ENCODE measurements at places on chromosomes 2 and 18.
A peak's percentile ranks its signal among the peaks of the same experiment; 100 is the strongest.

- no peak for DNase-seq
Observed at GRCh38 chr18:2337552-2338141, 233.7 kb downstream of the METTL4 start.

- DNase-seq, result no peak
Observed at GRCh38 chr2:202910698-202911097, 775 bp downstream of the WDR12 start.

DNA sequence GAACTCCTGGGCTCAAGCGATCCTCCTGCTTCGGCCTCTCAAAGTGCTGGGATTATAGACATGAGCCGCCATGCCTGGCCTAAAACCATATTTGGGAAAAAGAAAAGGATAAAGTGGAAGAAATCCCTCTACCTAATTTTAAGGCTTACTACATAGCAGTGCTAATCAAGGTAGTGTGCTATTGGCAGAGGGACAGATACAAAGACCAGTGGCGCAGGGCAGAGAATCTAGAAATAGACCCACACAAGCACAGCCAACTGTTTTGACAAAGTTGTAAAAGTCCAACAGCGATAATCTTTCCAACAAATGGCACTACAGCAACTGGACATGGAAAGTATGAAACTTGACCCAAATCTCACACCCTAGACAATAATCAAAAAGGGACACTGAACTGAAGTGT, 138.4 kb downstream of the TFCP2L1 start:
- no peak for DNase-seq

- no peak for DNase-seq
Observed at GRCh38 chr2:46268196-46268595, 29.0 kb upstream of the EPAS1 start.

DNA sequence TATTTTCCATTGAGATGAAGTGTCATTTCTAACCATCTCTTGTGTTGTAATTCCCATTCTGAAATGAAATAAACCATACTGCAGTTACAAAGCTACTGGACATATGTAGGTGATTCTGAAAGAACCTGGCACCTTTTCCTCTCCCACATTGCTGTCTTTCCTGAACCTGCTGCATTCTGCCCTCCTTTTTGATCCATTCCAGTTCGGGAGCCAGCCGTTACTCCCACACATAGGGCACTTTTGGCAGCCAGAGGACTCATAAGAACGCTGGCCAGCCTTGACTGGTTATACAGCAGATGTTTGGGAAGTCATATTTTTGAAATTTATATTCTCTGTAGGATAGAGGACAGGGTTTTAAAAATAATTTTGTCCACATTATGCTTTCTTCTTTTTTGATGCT, 369.8 kb upstream of the CDH7 start:
- DNase-seq, result no peak

DNA sequence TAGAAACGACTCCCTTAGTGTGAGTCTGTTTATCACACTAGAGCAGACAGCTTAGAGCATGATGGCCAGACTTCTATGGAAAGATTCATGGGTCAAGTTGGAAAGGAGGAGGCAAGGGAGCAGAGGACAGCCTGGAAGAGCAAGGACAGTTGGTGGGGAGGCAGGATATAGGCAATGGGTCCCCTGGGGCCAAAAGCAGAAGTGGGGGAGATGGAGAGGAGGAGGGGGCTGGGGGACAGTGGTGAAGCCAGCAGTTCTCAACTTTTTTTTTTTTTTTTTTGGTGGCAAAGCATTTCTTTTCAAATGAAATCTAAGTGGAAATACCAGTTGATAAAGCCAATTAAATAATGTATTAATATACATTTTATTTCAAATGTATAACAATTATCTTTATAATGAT, 197.9 kb downstream of the HRH4 start:
- DNase-seq, result no peak

DNA sequence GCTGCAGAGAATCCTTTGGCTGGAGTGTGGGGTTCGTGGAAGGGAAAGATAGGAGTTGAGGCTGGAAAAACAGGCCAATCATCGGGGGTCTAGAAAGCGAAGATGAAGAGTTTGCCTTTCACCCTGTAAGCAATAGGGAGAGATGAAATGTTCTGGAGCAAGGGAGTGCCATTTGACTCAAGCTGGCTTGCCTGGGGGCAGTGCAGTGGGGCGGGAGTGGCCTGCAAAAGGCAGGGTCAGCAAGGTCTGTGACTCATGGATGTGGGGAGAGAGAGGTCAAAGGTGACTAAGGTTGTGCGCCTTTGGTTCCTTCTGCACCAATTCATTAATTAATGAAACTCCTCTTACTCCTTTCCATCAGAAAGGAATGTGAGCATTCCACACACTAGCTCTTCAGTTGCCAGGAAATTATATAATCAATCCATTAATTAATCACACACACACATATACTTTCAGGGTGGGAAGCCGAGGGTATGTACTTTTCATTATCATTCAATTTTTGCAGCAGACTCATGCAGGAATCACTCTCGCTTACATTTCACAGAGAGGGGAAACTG, 227.6 kb downstream of the MYCN start:
- no peak for DNase-seq

DNA sequence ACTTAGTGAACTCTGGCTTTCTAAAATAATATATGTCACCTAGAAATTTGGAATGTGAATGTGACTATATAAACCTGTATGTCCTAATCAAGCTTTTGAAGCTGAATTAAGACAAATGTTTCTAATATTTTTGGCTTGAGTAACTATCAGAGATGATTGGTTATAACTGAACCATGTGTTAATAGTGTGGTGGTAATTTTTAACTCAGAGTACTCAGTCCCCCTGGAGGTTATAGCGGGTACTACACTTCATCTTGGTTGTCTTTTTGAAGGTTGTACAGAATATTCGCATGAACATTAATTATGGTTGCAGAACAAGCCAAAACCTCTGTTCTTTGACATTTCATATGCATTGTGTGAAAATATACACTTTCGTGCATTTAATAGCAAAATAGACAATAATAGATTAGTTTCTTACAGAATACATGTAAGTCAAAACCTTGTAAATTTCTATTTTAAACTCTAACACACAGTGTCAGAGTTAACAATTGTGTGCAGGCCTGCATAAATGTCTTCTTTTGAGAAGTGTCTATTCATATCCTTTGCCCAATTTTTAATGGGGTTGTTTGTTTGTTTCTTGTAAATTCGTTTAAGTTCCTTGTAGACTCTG, 86.0 kb downstream of the OSBPL6 start:
- DNase-seq, result peak; percentile 53

DNA sequence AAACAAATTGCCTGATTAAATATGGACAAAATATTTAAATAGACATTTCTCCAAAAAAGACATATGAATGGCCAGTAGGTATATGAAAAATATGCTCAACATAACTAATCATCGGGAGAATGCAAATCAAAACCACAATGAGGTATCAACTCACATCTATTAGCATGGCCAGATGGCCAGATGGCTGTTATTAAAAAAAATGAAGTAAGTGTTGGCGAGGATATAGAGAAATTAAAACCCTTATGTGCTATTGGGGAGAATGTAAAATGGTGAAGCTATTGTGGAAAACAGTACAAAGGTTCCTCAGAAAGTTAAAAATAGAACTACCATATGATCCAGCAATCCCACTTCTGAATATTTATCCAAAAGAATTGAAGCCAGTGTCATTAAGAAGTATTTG, 272.3 kb upstream of the ZNF804A start:
- peak; percentile 69 for DNase-seq

- no peak for DNase-seq
Observed at GRCh38 chr2:151983221-151983620, 115.6 kb downstream of the CACNB4 start.

DNA sequence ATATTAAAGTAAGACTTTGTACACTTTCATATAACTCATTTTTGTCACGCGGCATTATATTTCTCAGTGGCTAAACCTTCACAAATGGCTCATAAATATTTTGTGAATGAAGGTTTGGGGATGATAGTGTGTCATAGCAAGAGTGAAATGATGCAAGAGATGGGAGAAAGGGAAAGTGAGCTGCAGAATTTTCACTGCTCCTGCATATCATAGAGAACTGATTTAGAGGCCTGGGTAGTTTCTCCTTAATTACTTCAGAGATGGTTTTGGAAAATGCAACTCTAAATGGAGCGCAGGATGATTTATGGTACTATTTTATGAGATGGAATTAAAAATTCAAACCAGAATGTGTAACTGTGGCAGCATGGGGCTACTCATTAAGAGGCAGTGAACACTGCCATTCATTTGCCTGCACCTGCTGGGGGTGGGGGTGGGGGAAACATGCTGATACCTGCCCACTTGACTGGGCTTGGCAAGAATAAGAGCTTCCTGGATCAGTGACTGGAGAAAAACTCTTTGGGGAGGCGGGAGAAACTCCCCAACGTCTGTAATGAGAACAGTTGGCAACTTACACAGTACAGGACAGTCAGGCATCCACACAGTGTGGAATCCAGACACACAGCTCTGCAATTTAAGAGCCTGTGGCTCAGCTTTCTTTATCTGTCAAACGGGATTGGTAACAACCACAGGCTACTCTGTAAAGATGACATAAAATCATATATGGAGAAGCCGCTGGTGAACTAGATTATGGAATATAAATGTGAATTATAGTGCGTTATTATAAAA, 941.9 kb downstream of the SLC4A3 start:
- DNase-seq, result peak; percentile 78

DNA sequence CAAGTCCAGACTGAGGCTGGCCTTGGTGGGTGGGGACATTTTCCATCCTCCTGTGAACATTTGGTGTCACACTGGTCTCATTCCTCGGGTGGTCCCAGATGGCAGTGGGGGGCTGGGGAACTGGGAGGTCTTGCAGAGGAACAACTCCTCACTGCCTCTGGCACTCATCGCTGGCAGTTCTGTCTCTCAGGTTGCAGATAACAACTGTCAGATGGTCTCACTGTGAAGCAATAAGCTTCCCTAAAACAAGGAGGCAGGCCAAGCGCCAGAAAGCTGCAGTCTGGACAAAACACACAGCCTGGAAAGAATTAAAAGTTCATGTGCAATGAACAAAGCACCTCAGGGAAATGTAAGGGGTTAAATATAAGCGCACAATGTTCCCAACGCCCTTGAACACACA, 78.1 kb downstream of the IRS1 start:
- DNase-seq, result peak; percentile 77

DNA sequence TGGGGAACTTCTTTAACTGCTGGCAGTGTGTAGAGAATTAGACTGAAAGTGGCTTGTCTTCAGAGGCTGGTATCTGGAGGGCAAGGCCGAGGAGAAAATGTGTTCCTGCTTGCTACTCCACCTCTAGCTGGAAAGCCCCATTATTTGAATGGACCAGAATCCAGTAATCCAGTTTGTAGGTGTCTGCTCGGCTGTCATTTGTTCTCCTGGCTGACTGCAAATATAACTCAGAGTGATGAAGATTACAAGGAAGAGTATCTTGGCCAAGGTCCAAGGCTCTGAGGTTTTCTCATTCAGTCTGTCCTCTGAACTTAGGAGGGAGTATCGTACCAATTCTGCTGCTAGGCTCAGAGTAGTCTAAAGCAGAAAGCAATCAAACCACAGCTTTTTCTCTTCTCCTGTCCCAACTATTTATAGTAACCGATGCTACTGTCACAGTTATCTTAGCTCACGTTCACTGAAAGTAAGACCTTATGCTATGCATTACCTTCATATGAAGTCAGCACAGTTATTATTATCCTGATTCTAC, 228.6 kb downstream of the SETBP1 start:
- no peak for DNase-seq

DNA sequence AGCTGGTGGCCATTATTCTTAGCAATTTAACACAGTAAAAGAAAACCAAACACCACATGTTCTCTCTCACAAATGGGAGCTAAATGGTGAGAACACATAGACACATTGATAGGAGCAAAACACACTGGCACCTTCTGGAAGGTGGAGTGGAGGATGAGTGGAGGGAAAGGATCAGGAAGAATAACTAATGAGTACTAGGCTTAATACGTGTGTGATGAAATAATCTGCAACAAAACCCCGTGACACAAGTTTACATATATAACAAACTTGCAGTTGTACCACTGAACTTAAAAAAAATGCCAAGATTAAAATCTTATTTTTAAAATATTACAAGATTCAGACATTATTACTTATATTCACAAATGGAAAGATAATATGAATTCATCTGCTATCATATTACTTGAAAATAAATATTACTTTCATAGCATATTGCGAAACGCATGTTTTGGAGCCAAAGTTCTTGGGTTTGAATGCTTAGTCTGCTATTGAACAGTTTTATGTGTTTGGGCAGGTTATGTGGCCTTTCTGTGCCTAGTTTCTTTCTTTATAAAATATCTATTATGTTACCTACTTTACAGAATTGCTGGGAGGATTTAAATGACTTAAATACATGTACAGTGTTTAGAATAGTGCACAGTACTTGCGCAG, 20.5 kb downstream of the ANKRD62 start:
- DNase-seq, result no peak

- DNase-seq, result no peak
Observed at GRCh38 chr2:43400508-43400907, 174.1 kb upstream of the ZFP36L2 start.

DNA sequence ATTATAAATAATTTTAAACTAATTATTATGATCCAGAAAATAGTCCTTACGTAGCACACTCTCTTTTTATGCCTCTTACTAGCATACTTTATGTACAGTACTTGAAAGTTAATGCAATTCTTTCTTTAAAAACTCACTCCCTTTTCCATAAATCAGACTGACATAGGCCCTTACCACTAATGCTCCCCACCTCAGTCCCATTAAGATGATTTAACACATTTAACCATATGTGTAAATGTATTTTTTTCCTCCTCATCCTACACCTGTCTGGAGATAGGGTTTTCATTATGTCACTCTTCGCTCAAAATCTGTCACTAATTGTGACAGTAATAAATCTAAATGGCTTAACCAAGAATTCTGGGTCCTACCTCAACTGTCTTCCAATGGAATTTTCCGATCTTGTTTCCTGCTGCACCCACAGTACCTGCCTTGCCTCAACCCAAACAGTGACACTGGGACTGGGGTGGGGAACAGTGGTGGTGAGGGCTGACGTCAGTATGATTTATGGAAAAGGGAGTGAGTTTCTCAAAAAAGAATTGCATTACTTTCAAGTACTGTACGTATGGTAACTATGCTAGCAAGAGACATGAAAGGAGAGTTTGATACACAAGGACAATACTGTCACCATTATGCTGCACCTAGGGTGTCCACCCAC, 25.1 kb downstream of the EFEMP1 start:
- DNase-seq, result no peak

- DNase-seq, result no peak
Observed at GRCh38 chr18:76528477-76529432, 33.7 kb upstream of the ZNF516 start.

DNA sequence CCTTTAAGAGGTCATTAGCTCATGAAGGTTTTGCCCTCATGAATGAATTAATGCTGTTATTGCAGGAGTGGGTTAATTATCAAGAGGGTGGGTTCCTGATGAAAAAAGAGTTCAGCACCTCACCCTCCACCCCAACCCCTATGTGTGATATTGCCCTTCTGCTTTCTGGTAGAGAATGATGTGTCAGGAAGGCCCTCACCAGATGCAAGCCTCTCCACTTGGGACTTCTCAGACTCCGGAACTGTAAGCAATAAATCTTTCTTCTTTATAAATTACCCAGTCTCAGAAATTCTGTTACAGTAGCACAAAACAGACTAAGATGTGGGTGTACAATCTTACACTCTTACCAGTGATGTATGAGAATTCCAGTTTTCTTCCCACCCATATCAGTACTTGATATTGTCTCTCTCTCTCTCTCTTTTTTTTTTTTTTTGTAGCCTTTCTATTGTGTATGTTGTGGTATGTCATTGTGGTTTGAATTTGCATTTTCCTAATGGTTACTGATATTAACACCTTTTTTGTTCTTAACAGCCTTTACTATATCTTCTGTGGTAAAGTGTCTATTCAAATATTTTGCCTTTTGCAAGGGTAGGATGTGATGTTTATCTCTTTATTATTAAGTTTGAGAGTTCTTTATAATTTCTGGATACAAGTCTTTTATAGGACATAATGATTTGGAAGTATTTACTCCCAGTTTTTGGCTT, 10.4 kb upstream of the MAP2 start:
- no peak for DNase-seq

- peak; percentile 82 for DNase-seq
Observed at GRCh38 chr2:165239230-165239629, at the start of gene SCN2A. Gene SCN2A, plus strand, starts transcription at chr2:165239414. Its CDS starts 56,410 bp downstream, at chr2:165295824.

All from NCI-H1694 (cell line).